Retina (tissue), 1 donor: ENCODE measurements at places on chromosomes 12 and 14.
A peak's percentile ranks its signal among the peaks of the same experiment; 100 is the strongest.

- no peak for DNase-seq
Observed at GRCh38 chr14:96083667-96084320, 44.6 kb downstream of the C14orf132 start.

DNA sequence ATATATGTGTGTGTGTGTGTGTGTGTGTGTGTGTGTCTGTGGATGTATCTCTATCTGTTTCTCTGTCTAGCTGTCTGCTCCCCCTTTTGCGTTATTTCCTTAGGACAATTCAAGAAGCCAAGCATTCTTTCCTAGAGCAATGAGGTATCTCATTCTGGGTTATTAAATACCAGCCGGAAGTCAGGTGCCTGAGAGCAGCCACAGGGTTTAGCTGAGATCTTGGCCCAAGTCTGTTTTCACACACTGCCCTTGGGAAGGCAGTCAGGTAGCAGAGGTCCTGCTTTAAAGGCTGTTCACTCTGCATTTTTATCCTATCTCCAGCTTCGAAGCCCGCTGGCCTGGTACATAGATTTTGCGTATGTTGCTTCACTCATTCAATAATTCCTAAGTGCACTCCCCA lies 76.8 kb downstream of the TSPAN9 start:
- DNase-seq: no peak

DNA sequence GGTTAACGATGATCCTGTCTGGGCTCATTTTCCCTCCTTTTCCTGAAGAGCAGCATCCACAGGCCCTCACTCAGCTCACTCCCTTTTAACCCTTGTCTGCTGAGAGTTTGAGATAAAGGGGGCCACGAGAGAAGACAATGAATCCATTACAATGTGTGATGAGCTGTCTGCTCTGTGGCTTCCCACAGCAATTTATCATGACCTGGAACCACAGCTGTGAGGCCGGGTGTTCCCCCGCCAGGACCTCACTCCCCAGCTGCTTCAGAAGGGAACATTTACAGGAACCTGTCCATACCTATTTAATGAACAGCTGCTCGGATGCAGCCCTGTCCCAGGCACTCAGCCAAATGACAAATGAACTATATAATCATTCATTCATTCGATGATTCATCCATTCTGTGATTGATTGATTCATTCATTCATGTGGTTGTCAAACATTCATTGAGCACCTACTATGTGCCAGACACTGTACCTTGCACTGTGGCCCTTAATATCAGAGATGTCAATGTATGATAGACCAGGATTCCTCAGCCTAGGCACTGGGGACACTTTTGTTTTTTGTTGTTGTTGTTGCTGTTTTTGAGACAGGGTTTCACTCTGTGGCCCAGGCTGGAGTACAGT lies 18.5 kb upstream of the P2RX7 start:
- DNase-seq: no peak

DNA sequence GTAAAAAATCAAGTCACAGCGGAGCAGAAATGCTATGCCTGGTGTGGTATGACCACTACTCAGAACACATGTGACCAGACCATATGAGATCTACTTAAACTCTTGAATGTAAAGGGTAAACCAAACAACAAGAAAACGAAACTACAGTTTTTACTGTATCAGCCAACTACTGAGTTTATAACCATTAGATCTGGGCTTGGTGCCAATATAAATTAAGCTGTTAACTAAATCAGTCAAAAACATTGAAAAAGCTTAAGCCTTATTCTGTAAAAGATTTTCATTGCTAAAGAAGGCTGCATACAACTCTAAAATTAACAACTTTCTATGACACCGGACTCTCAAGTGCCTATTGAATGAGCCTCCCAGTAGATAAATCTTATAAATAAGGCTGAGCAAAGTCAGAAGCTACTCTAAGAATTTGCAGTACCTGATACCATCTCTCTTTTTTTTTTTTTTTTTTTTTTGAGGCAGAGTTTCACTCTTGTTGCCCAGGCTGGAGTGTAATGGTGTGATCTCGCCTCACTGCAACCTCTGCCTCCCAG lies 35.4 kb downstream of the SPTLC2 start:
- no peak for DNase-seq

DNA sequence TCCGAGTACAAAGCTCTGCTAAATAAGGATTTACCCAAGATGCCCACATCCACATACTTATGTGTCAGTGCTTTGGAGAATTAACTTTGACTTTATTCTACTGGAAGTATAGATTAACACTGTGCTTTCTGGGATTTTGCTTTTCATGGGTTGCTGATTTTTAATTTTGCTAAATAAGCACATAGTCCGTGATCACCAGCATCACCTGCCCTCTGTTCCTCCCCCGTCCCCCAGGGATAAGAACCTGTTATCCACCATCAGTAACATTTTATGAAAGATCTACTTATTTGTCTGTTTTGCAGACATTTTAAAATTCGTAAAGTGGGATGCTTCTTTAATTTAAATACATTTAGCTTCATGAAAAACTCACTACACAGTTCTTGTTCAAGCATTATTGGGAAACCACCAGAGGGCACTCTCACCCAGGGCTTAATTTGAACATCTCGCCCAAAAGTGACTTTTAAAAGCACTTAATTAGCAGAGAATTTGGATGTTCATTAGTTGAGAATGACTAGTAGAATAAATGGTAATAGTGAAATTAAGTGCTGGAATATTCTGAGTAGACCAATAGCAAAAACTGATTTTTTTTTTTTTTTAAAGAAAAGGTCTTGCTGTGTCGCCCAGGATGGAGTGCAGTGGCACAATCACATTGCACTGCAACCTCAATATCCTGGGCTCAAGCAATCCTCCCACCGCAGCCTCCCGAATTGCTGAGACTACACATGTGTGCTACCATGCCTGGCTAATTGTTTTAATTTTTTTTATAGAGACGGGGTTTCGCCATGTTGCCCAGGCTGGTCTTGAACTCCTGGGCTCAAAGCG lies 35.7 kb downstream of the MRPL42 start:
- peak; percentile 33 for DNase-seq

- DNase-seq: no peak
Observed at GRCh38 chr12:76270657-76271358, 77.4 kb downstream of the BBS10 start.

DNA sequence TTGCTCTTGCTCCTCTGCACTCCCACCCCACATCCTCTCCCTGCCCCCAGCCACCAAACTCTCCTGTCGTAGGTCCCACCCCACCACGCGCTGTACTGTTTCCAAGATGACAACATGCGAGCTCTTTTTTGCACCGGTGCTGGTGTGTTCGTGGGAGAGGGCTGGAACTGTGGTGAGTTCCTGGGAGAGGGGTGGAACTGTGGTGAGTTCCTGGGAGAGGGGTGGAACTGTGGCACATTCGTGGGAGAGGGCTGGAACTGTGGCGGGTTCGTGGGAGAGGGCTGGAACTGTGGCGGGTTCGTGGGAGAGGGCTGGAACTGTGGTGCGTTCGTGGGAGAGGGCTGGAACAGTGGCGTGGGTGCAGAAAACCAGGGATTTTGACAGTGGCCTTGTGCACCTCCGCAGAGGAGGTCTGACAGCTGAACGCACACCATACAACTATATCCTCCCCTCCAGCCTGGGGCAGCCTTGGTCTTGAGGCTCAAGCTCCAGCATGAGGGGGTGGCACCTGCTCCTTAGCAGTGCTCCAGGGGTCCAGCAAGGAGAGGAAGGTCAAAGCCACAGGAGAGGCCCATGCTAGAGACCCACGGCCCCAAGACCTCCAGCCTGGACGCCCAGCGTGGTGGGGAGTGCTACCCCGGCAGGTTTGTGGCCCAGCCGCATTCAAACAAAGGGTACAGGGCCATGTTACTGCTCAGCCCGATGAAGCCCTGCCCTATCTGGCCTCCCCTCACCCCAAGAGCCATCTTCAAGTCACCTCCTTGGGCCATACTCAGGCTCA lies 50.1 kb downstream of the ACTN1 start:
- DNase-seq: no peak

DNA sequence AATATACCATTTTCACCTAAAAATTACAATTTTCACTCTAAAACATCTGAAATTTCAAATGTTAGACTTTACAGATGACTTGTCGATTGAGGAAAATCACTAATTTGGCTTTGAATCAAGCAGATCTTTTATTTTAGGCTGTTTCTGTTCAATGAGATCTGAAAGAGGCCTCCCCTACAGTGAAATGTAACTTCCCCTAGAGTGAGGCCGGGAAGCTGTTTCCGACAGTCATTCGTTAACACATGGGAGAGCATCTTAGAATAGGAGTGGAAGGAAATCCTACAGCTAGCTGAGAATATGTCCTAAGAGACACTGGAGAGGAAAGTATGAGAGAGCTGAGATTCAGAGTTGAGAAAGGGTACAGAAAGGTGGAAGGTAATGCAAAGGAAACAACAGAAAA lies 5.7 kb upstream of the C14orf93 start:
- DNase-seq: no peak

DNA sequence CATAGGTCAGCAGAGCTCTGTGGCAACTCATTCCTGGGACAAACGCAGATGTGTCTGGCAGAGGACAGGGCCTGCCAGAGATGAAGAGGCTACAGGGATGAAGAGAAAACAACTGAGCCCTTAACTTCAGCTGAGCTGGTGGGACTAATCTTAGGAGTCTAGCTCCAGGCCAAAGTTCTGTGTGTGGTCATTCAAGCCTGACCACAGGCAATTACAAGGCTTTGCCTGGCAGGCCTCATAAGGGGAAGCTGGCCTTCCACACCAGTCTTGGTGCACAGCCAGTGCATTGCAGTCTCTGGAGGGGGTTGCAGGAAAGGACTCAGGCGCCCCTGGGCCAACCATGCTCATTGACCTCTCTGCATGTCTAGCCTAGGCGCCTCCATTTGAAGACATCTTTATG lies 127.6 kb upstream of the DAAM1 start:
- no peak for DNase-seq

DNA sequence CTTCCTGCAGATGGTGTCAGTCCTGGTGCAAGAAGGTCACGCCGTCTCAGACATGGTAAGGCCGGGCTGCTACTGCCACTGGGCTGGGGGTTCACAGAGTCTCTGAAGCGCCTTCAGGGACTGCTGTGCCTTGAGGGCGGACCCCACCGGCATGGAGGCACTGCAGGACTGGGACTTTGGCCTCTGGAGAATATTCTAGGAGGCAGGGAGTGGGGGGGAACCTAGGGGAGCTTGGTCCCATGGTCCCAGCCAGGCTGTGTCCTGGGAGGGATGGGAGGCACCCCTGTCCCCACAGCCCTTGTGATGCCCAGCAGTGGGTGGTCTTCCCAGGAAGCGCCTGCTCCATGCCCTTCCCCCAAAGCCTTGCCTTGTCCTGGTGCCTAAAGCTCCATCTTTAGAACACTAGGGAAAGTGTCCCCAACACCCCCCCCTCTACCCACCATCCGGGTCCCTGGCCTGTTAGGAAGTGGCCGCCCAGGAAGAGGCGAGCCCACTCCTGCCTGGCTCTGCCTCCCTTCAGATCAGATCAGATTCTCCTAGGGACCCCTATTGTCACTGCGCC lies 1.5 kb downstream of the AMN start:
- no peak for DNase-seq

DNA sequence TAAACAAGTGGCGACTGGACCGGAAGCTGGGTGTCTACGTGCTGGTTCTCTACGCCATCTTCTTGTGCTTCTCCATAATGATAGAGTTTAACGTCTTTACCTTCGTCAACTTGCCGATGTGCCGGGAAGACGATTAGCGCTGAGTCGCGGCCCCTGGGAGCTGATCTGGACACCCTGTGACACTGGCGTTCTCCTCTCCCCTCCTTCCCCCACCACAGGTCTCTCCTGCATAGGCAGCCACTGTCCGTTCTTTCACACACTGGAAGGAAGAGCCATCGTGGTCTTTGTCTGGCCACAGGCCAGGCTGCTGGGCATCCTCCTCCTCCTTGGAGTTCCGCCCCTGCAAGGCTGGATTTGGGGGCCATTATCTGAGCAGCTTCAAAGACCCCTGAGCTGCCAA lies 20.1 kb upstream of the RIN3 start:
- DNase-seq: no peak

GRCh38 chr12:107921062-107921461 lies 146.6 kb downstream of the ASCL4 start:
- DNase-seq: no peak

DNA sequence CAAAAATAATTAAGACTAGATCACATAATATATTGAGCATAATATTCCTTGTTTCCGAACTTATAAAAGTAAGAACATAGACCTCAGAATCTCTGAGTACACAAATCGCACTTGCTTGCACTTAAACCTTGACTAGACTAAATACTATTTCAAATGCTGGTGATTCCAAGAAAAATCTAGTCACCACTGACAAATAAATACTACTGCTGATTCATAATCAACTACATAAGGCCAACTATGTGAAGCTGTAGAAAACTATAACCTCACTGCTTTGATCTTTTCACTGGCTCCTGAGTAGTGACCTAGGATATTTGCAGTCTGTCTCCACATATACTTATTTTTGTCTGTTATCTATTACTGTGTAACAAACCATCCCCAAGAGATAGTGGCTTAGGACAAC lies 245.4 kb downstream of the DIO2 start:
- DNase-seq: no peak

DNA sequence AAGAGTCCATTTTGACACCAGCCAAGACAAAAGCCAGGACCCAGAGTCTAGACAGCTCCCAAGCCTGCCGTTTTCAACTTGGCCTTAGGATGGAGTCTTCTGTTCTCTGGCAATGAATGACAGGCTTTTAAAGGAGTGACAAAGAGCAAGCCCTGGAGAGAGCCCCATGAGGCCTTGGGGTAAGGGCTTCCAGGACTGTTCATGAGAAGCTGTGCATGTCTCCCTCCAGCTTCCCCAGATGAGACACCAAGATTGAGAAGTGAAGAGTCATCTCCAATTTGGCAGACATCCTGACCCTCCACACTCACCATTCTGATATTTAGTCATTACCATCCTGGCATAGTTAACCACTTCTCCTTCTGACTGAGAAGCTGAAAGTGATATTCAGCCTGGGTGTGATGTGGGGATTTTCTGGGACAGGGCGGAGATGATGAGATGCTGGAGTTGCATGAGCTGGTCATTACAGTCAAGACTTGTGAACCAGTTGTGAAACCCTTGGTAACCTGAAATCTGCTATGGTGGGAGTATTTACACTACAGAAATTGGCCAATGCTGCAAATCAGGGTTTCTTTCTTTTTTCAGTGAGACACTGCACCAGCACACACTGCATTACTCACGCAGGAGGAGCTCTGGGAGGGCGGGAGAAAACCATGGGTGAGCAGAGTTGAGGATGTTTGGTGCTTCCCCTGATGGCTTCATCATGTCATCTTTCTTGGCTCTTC lies 77.8 kb downstream of the VCPKMT start:
- no peak for DNase-seq

GRCh38 chr14:50388256-50388931 lies 8.3 kb downstream of the CDKL1 start:
- DNase-seq: peak; percentile 8

DNA sequence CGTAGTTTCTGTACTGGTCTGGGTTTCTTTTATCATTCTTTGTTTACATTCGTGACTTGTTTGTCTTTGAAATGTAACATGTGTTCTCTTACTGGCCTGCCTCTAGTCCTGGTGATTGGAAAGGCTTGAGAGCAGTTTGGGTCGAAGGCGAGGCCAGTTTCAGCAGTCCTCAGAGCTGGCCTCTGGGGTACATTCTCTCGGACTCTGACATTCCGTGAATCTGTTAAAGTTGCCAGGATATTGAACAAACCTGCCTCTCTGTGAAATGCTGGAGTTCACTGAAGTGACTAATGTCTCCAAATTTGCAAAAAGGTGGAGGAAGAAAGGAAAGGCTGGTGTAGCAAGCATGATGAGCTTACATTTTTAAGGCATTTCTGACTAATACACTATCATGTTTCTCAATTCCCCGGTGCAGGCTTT lies 1.5 kb downstream of the PLEKHA5 start:
- no peak for DNase-seq
